Effector memory CD8-positive, alpha-beta T cell (primary cell): ENCODE measurements at places on chromosomes 11 and 22.

DNA sequence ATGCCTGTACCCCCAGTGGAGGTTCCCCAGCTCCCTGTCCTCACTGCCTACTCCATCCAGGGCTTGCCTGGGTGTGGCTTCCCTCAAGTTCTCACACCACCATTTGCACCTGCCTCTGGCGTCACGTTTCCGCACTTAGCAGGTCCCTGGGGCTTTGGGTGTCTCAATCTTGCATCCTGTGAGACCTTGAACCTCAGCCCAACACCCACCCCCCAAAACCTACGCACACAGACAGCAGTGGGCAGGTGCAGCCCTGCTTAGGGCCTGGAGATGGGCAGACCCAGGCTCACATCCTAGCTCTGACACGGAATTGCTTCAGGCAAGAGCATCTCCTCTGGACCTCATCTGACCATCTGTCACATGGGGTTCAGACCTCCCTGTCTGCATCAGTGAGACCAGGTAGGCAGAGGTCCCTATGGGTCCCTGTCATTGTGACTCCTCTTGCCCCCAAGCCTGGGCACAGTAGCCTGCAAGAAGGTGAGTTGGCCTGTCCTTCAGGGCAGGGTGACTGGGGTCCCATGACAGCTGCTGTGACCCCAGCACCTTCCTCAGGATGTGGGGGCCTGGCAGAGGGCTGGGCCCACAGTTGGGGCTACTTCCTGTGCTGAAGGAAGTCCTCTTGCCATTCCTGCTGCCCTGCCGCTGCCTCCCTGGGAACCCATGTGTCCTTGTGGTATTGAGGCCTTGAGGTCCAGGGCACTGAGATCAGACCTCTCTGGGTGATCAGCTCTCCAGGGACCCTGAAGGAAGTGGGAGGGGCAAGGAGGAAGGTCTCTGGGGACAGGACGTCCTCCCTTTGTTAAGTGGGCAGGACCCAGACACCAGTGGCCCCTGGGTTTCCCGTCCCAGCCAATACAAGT, 2.0 kb downstream of the SIPA1 start:
- DNase-seq: peak; percentile 91

DNA sequence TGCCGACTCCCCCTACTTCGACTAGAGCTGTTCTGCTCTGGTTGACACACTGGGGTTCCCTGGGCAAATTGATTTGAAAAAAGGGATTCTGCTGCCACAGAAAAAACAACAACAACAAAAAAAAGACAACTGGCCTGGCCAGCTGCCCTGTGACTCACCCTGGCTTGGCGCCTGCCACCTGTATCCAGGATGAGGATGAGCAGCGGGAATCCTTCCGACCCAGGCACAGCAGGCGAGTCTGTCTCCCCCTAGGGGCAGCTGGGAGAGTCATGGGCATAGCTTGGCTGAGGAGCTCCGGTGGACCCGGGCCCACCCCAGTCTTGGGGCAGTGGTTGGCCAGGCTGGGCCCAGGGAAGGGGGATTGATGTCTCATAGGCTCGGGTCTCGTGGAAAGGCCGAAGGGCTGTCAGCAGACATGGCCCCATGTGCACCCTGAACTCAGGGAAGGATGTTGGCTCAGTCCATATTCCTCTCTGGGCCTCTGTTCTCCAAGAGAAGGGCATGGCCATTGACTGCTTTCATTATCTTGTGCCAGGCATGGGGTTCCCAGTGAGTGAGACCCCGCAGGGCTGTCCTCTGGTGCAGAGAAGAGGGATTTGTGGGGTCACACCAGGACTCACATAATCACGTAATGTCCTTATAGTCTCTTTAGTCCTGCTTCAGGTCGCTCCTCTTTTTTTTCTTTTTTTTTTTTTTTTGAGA, 10.4 kb upstream of the SUN2 start:
- DNase-seq: peak; percentile 33

GRCh38 chr11:7844986-7845385, 48.2 kb upstream of the OR5P2 start:
- DNase-seq: no peak

DNA sequence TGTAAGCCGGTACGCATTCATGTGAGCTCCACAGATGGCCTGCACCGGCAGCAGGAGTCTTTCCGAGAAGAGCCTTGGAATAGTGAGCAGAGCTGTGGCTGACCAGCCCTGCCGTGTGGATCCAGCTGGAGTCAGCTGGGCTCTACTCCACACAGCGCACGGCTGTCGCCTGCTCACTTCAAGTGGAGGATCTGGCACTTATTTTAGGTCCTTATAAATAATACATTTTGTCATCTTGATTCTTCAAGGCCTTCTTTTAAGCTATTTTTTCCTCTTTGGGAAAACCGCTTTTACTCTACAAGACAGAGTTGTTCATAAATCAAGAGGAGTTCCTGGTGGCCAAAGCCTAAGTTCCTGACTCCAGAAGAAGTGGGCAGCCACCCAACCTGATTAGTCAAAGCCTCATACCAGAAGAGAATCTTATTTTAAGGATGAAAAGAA, 93.8 kb downstream of the KCNC1 start:
- DNase-seq: no peak

- DNase-seq: no peak
Observed at GRCh38 chr11:119599864-119600541, 129.0 kb downstream of the NECTIN1 start.

DNA sequence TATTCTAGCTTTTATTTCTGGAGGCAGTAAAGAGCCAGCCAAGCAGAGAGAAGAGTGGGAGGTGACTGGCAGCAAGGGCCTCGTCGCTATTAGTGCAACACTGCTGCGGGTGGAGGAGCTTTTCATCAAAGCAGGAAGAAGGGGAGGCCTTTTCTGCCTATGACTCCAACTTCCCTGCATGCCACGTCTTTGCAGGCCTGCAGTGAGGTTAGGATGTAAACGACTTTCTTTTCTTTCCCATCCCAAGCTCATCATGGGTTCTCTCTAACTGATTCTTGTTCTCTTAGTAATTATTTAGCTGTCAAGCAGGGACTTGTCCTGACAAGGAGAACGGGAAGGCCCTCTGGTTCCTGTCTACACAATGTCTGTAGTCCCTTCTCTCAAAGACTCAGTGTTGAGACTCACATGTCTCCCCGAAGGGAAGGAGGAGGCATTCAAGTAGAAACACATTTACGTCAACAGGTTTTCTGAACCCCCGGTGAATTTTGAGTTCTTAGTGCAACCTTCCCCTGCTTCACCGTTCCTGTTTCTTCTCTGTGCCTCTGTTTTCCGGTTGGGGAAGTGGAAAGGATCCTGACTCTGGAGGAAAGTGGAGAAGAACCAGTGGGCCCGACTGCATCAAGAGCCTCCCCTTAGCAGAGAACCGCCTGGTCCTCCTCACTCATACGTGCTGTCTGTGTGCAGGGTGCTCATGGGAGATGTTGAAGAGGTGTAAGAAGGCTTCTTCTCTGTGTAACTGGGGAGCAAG, 56.9 kb downstream of the PACS1 start:
- DNase-seq: peak; percentile 28

DNA sequence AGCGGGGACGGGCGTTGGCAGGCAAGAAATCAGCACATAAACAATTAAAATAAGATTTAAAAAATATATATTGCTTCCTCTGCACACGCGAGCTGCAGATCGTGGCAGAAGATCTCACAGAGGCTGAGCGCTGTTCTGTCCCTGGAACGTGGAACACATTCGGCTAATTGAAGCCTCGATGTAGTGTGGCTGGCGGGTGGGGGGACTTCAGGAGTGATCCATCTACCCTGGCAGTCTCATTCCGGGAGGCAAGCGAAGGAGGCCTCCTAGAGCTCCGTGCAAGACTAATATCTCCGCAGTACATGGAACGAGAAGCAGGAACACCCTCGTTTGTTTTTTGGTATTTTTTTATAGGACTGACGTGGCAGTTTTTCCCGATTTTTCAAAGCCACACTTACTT, 402.4 kb downstream of the MN1 start:
- no peak for DNase-seq

- DNase-seq: no peak
Observed at GRCh38 chr22:41752011-41752970, 48.2 kb upstream of the CCDC134 start.

DNA sequence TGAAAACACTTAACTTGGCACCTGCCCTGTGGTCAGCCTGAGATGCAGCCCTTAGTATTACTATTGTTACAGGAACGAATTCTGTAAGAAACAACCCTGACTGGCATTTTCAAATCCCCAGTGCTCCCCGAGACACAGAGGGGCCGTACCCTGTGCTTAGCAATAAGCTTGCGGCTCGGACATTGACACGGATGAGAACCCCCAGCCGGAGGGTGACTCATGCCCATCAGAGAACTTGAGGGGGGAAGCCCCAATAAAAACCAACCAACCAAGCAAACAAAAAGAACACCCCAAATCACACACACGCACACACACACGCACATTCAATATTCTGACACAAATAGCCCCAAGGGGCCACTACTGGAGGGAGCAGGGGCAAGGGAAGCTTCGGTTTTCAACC, 63.8 kb downstream of the SHISAL1 start:
- no peak for DNase-seq

DNA sequence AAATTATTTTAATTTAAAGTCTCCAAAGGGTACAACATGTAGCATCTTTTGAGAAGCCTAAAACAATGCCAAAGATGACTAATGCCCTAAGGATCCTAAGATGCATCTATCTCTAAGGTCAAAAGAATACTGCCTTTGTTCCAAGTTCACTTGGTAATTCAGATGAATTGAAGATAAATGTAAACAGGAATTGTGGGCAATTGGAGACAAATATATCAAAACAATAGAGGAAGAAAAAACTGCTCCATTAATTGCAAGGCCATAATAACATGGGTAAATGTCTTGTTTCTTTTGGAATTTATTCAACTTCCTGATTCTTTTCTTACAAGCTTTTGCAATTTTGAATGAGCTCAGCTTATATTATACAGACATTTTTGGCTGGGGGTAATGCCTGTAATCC, 338.6 kb downstream of the TTC28 start:
- DNase-seq: no peak

- no peak for DNase-seq
Observed at GRCh38 chr11:73189315-73189714, 28.8 kb upstream of the P2RY2 start.

DNA sequence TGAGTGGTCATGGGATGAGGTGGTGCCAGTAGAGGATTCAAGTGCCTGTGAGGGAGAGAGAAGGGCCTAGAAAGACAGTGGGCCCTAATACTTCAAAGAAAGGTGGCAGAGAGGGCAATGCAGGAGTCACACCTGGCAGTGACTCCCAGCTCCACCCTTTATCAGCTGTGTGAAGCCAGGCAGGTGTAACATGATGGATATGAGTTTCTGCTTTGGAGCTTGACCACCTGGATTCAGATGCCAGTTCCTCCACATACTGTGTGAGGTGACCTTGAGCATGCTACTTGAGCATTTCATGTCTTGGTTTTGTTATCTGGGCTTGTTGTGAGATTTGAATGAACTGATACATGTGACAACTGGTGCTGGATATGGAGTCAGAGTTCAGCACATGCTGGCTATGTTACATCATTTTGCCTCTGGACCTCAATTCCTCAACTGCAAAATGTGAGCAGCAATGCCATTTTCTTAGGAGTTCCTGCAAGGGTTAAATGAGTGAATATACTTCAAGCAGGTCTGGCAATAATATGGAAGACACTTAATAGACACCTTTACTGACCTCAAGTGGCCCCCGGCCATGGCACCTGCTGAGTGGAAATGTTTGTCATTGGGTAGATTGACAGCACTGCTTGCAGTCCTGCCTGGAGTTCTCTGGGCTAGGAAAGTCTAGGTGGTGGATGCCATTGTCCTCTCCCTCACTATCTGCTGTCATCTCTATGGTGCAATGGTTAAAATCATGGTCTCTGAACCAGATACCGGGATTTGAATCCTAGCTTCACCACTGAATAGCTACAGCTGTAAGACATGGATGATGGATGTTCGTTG, 83.3 kb downstream of the MICAL2 start:
- DNase-seq: no peak

- DNase-seq: no peak
Observed at GRCh38 chr11:67983951-67984350, 19.9 kb downstream of the UNC93B1 start.

DNA sequence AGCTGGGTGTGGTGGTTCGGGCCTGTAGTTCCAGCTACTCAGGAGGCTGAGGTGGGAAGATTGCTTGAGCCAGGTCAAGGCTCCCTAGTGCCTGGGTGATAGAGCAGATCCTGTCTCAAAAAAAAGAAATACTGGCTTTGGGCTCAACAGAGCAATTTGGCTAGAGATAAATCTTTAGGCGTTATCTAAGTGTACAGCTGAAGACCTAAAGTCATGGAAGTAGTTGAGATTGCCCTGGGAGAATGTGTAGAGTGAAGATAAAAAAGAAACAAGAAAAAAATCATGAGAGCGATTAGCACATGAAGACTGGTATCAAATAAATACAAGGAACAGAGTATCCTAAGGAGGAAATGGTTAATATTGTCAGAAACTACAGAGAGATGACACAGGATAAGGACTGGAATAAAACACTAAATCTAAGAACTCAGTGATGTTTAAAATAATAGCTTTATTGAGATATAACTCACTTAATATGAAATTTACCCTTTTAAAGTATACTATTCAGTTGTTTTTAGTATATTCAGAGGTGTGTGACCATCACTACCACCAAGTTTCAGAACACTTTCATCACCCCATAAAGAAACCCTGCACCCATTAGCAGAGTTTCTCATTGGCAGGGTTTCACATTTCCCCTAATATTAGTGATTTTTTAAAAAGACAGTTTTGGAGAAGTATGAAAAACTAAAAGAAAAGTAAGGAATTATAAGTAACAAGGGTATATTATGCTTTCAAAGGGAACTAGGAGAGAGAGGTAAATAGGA, 20.7 kb downstream of the PIK3C2A start:
- DNase-seq: no peak

DNA sequence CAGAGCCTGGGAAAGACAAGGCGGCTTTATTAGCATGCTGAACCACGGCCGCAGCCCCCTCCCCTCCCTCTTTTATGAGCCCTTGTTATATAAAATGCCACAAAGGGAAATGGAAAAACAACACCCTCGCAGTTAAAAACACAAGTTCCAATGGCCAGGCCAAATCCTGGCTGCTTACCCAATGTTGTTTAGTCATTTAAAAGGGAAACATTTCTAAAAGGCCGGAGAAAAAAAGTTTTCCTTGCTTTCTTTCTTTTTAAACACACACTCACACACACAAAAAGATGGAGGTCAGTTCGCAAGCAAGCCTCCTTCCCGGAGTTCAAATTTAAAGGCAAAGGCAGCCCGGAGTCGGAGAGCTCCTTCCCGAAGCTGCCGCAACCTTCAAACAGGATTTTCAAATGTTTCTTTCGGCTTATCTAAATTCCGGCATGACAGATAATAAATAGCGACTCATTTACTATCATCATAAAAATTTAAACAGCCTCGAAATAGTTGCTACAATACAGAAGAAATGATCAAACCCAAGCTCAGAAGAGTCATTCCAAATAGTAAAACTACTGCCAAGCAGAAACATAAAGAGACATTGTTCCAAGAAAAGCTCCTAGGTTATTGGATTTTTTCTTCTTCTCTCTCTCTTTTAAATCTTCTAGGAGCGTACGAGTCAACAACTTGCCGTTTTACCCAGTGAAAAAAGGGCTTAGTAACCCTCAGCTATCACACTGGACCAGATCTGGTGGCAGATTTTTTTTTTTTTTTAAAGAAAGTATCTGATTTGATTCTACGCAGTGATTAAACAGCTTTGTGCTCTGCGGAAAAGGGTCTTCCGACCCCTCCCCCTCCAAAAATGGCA, 3.5 kb downstream of the PHF21B start:
- no peak for DNase-seq

- no peak for DNase-seq
Observed at GRCh38 chr11:64629796-64630562, 39.0 kb downstream of the SLC22A12 start.

GRCh38 chr11:125457814-125458343, 38.2 kb downstream of the FEZ1 start:
- no peak for DNase-seq

- DNase-seq: no peak
Observed at GRCh38 chr11:67397536-67397935, 4.1 kb downstream of the PPP1CA start.
